ENCODE measurements at places on chromosomes 3 and 15.

GRCh38 chr15:65058394-65059368, 9.1 kb downstream of the RASL12 start:
- no peak for DNase-seq

DNA sequence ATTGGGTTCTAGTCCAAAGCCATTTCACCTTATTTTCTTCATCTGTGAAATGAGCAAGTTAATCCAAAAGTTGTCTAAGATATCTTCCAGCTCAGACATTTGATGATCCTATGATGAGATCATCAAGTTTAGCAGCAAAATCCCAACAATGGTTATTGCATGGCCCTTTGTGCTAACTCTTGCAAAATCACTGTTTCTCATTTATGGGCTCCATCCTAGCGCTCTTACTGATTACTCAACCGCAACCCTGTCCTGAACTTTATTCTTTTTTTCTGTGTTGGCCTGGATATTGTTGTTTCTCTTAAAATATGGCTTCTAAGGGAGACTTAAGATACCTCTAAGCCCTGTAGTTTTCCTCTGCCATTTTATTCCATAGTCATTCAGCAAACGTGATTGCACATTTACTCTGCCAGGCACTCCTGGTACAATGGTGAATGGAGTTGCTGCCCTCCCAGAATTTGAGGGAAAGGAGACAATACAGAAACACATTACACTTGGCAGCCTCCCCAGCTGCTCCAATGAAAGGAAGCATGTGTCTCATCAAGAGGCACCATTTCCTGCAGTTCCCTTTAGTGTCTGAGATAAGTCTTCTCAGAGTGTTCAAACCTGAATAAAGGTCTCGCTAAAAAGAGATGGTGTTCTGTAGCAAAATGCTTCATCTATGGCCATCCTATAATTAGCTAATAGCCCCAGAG, 4.4 kb downstream of the GXYLT2 start:
- DNase-seq = no peak

DNA sequence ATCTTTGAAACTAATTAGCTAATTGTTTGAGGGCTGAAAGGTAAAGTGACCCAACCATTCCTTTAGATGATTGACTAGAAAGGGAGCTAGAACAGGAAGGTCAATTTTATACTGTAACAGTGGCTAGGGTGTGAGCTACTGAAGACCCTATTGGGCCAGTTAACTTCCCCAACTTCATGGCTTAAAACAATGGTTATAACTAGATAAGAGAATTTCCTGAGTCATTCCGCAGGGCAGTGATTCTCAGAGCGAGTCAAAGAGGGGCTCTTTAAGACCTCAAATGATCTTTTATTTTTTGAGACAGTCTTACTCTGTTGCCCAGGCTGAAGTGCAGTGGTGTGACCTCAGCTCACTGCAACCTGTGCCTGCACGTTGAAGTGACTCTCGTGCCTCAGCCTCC, 33.7 kb upstream of the TTBK2 start:
- DNase-seq = no peak

DNA sequence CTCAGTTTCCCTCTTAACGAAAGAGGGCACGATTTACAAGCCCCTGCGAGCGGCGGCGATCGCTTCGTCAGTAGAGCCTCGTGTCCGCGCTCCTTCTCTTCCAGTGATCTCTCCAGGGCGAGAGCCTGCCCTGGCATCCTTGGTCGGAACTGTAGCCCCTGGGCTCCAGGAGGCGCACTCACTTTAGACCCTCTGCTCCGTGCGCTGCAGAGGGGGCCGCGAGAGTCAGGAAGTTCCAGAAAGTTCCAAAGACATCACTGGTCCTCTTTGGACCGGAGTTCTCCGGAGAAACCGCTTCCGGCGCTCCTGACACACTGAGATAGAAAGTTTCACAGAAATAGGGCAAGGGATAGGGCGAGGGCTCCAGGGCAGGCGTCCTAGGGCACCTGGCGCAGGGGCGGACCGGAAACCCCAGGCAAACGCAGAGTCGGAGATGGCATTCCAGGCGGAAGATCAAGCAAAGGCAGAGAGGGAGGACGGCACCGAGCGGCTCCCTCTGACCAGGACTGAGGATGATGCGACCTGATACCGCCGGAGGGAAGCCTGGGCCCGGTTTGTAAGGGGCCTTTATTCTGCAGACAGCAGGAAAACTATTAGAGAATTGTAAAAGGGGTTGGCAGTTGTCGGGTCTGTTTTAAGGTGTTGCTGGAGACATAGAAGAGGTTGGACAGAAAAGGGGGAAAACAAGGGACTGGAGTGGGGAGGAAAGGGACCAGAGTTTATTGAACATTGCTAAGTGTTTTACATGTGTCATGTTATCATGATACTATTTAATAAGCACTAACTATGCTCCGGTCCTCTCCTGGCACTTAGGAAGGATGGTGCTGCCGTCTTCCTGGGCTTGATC, 1.3 kb upstream of the CPEB1 start:
- DNase-seq = no peak

GRCh38 chr3:184228376-184229137, 828 bp upstream of the VWA5B2 start:
- DNase-seq = no peak

DNA sequence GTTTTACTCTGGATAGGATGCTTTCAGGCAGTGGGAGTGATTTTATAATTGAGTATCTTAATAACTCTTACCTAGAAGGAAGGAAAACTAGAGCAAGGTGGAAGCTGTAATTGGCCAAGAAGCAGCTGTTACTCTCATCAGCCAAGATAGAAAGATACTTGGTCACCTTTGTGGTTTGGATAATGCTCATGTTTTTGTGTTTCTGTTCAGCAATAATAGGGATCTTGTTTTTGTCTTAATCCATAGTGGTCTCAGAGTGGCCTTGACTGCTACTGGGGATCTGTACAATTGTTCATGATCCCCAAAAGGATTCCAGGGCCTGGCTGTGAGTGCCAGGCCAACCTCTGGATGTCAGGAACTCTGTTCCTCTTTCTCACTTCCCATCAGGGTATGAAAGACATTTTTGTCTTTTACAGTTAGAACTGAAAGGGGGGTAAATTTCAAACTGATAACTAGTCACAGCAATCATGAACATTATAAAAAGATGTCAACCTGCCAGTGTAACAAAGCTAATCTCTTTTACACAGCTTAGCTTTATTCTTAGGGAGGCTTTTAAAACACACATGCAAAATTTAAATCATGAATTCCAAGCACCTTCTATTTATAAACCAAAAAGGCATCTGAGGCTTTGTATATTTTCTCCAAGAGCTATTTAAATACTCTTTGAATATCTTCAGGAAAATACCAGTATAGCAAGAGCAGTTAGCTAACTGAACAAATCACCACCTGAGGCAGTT, 6.0 kb downstream of the UBL7 start:
- no peak for DNase-seq

DNA sequence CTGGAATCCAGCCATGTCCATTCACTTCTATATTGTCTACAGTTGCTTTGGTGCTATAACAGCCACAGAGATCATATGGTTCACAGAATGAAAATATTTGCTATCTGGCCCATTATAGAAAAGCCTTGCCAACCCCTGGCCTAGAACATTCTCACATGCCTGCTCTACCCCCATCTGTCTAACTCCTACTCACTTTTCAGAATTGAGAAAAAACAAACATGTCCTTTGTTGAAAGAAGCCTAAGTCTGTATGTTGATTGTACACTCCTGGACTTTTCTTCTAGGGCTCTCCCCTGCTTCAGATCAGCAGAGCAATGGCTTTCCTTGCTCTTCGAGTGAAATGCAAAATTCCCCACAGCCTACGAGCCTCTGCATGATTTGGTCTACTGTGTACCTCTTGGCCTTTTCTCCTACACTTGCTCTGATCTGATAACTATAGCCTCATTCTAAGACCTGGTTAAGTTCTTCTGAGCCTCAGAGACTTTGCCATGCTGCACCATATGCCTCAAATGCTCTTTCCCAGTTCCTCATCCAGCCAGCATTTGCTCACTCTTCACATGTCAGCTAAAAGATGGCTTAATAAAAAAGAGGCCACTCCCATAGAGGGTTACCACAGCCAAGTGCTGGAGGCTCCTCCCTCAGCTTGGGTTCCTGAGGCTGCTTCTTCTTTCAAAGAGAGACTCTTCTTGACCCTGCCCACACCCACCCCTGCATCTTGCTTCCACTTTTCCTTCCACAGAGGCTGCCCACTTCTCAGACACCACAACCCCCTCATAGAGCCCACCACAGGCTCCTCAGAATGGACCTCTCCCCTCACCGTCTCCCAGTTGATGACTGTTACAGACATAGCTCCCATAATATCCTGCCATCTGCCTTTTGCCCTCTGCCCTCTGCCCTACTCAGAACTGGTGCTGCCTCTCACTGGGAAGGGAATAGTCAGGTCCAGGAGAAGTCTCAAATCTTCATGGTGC, 22.9 kb upstream of the DCLK3 start:
- no peak for DNase-seq

DNA sequence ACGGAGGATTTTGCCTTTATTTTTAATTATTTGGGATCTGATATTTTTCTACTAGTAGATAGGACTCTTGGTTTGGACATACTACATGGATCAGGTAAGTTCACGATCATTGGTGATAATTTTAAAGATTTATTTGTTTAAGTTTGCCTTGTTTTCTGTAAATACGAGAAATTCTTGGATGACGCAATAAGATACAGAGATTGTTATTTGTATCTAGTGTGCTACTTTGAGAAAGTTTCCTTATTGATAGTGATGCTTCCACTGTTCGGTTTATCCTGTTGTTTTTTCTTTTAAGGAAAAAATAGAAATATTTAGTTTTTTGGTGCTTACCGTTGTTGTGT, 577 bp downstream of the CHD2 start:
- no peak for DNase-seq

DNA sequence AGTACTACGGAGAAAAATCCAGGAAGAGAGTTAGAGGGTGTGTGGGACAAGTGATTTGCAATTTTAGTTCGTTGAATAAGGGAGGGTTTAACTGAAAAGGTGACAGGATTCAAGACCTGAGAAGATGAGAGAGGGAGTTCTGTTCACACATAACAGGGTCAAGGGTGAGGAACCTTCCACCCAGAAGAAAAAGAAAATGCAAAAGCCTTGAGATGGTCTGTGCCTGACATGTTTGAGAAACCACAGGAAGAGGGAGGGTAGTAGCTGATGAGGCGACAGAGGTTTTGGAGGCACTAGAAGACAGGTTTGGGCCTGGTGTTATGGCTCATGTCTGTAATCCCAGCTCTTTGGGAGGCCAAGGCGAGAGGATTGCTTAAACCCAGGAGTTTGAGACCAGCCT, 591 bp upstream of the SLC25A20 start:
- peak; percentile 17 for DNase-seq

DNA sequence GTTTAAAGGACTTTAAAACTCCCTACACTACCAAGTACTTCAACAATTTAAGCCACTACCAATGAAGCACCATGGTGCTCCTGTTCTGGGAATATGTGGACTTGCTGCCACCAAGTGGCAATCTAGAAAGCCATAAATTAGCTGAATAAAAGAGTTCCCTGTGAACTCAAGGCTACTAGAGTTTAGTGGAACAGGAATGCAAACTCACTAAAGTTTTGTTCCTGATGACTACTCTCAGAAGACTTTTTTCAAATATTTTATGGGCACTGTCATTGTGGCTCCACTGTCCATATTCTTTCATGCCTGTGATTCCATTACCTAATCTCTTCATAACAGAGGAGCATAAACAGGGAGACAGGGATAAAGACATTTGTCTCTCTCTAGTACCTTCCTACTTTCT, 63.9 kb downstream of the TMCC1 start:
- DNase-seq = no peak

DNA sequence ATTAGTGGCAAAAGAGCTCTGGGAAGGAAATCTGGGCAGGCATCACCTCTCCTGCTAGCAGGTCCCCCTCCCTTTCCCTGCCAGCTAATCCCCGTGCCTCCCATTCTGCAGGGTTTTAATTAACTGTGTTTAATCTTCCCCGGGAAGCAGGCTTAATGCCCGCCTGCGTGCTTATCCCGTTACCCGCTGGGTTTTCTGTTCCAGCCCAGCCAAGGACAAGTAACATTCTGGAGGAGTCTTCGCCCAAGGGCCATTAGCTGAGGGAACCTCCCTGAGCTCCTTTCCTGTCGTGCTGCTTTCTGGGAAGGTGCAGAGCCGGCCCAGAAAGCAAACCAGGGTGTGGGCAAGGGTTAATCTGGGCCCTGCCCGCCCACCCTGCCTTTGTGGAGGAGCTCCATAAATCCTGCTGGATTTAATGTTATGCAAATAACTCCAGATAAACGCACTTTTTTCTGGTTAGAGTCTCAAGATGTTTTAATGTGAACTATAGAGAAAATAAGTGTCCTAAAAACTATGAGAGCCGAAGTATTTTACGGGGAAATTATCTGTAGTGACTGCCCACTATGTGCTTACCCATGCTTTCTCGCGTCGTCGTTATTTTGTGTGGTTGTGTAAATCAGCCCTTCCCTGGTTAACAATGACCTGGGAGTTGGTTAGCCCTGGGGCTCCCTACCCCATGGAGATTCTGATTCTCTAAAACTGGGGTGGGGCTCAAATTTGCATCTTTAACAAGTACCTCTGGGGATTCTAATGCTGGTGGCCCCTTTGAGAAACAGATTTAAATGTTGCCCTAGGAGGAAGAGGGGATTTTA, 25.9 kb downstream of the TRIM71 start:
- no peak for DNase-seq

DNA sequence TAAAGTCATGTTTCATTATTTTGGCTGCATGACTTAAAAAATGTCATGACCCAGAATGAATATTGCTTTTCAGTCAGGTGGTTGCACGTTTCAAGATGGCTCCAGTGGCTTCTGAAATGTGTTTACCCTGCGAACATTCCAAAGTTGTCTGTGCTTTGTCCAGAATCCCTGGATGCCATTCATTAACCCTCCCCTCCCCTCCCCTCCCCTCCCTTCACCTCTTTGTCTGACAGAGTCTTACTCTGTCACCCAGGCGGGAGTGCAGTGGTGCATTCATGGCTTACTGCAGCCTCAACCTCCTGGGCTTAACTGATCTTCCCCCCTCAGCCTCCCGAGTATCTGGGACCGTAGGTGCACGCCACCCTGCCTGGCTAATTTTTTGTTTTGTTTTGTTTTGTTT, 308.0 kb downstream of the PTPRG start:
- no peak for DNase-seq
